LoVo (cell line): ENCODE measurements at places on chromosomes 16 and 17.

DNA sequence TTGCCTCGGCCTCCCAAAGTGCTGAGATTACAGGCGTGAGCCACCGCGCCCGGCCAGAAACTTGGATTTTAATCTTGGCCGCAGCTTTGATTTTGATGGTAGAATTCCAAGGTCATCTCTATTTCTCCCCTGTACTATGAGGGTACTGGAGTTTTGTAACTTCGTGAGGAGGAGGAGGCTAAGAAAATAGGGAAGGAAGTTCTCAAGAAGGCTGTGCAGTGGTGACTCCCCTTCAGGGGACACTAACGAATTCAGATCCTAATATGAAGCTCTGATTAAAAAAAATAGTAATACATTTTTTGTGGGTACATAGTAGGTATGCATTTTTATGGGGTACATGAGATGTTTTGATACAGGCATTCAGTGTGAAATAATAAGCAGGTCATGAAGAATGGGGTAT, 55.9 kb downstream of the LDHD start:
- no peak for DNase-seq

DNA sequence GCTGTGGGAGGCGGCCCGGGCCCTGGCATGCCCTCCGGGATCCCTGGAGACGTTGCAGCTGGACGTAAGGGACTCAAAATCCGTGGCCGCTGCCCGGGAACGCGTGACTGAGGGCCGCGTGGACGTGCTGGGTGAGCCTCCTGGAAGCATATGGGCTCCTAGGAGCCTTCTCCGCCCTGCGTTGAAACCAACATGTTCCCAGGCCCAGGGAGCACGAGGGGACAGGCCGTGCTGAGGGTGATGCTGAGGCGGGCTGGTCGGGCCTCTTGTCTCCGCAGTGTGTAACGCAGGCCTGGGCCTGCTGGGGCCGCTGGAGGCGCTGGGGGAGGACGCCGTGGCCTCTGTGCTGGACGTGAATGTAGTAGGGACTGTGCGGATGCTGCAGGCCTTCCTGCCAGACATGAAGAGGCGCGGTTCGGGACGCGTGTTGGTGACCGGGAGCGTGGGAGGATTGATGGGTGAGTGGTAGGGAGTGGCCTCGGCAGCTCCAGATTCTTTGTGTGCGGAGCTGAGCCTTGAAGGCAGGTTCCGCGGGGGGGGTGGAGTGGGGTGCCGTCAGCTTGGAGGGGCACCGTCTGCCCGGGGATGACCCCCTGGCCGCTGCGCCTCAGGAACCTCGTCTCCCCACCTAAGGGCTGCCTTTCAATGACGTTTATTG, 567 bp downstream of the HSD17B1 start:
- DNase-seq, result no peak

- DNase-seq, result peak; percentile 69
These were observed 31.5 kb downstream of the QPRT start for GRCh38 chr16:29710227-29711219.

DNA sequence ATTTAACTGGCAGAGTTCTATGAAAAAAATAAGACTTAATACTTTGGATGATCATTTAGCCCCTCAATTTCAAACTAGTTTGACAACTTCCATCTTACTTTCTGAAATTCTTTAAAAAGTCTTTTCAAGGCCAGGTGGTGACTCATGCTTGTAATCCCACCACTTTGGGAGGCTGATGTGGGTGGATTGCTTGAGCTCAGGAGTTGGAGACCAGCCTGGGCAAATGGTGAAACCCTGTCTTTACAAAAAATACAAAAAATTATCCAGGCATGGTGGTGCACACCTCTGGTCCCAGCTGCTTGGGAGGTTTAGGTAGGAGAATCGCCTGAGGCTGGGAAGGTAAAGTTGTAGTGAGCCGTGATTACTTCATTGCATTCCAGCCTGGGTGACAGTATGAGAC, 154.4 kb downstream of the TANC2 start:
- no peak for DNase-seq

- DNase-seq, result no peak
These were observed 12.8 kb downstream of the MEOX1 start for GRCh38 chr17:43648916-43649315.

- DNase-seq, result no peak
These were observed 15.1 kb downstream of the YWHAE start for GRCh38 chr17:1384905-1385435.

DNA sequence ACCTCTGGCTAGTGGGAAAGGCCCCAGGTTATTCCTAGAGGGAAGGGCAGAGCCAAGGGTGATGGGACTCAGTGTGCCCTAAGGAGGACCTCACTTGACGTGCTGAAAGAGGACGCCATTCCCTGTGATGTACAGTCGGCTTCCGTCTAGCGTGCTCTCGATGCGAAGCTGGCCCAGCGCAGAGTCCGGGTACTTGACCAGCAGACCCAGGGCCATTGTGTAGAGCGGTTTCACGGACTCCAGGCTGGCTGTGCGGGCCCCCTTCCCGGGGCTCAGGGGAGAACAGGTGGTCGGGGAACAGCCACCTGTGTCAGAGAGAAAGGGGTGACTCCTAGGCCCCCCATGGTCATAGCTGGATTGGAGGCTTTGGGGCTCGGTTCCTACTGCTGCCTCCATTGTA, 19.9 kb downstream of the PLEKHG4 start:
- DNase-seq, result no peak

- DNase-seq, result no peak
These were observed 55.0 kb upstream of the ATP2A3 start for GRCh38 chr17:4019275-4019674.

GRCh38 chr17:29133121-29133713, 47.0 kb downstream of the MYO18A start:
- no peak for DNase-seq

- DNase-seq, result no peak
These were observed 9.0 kb downstream of the CRK start for GRCh38 chr17:1447052-1447451.

DNA sequence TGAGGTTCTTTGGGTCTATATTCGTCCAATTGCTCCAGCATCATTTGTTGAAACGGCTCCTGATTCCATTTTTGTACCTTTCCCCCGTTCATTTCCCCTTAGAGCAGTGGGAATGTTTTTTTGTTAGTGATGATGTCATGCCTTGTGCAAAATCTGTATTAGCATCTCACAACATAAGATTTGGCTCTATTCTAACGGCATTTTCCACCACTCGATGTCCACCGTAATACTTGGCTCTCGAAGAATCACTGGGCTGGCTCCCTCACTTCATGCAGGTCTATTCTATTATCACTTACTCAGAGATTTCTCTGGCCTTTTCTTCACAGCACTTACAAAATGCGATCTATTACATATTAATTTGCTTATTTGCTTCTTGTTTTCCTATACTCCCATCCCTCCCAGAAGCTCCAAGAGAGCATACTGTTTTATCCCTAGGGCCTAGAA, 571 bp upstream of the NME1 start:
- DNase-seq, result peak; percentile 40

- DNase-seq, result no peak
These were observed 40.4 kb upstream of the ABCA5 start for GRCh38 chr17:69367298-69367697.

DNA sequence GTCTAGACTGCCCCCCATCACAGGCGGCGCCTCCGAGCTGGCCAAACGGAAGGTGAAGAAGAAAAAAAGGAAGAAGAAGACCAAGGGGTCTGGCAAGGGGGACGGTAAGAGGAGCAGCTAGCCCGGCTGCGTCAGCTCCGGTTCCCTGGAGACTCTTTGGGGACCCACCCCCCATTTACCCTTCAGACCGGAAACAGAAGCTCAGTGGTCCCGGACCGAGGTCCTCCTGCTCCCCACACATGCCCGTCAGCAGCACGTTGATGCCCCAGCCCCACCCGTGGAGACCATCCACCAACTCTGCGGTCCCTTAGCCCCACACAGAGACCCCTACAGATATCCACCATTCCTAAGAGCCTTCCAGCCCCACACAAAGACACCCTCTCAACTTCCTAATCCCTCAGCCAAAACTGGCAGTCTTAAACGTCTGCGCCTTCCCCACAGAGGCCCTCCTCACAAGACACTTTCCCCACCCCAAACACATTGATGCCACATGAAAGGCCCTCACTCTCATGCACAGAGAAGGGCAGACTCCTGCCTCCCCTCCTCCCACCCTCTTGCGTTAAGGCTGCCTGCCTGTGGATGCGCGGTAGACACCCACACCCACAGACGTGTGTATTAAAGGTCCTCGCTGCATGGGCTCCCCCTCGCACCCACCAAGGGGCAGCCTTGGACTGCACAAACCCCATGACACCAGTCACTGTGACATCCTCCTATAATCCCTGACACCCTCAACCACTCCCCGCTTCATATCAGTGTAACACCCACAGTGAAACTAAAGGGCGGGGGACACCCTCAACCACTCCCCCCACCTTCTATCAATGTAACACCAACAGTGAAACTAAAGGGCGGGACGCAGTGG, 58.2 kb upstream of the RPH3AL start:
- peak; percentile 2 for DNase-seq

DNA sequence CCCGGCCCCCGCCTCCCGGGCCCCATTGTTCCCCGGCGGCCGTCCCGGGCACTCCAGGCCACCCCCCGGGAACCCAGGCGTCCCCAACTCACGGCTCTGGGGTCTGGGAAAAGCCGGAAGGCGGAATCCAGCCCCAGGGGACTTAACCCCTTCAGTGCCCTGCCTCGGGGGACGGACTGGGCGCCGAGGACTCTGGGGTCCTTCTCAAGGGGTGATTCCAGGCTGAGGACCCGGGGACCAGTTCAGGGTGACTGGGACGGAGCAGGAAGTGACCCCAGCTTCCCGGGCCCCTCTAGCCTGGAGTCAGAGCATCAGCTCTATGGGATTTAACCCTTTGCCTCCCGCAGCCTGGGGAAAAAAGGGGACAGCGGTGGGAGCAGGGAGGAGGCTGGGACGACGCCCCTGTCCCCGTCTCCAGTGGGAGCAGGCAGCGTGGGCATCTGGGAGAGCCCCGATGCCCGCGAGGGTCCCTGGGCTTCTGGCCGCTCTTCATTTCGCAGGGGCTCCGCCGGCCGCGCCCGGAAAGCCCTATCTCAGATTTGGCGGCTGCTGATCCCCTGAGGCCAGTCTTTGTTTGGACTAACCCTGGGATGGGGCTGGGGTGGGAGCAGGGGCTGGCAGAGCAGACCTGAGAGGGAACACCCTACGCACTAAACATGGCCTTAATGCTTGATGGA, at the start of gene ZNF629:
Gene ZNF629, minus strand, starts transcription at position 270 of the 677 bp plus-strand sequence. CDS start 2,723 bp downstream, outside the sequence.
- DNase-seq, result peak; percentile 70

DNA sequence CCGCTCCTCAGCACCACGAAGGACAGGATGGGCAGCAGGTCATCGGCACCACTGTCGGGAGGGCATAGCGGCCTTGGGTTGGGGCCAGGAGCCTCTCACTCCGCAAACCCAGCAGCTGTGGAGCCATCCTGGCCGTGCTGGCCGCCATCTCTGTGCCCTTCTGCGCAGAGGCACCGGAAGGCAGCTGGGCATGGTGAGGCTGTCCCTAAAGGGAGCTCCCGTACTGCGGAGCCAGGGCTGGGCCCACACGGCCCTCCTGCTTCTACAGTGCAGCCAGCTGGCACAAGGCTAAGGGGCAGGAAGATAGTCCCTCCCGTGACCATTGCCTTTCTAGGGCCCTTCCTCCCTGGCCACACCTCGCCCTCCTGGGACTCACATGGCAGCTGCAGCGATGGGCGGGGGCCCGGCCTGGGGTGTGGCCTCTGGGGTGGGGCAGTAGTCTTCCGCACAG, 7.0 kb upstream of the SPATA2L start:
- DNase-seq, result no peak

DNA sequence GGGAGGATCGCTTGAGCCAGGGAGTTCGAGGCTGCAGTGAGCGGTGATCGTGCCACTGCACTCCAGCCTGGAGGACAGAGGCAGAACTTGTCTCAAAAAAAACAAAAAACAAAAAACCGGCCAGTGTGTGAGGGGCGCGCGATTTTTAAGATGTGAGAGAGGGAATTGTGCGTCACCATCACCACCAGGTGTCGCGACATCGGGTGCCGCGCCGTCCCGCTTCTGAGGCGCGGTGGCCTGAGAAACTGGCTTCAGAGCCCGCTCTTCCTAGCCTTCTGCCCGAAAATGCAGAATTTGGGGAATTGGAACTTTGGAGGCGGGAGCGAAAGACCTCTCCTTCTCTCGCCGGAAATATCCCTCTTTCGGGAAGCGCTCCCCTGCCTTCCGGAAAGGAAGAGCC, 524.8 kb downstream of the KCNJ18 start:
- DNase-seq, result no peak

GRCh38 chr17:4678448-4679026, 25.4 kb downstream of the PELP1 start:
- DNase-seq, result peak; percentile 21

GRCh38 chr17:34393401-34393800, 30.4 kb upstream of the CCL1 start:
- no peak for DNase-seq

DNA sequence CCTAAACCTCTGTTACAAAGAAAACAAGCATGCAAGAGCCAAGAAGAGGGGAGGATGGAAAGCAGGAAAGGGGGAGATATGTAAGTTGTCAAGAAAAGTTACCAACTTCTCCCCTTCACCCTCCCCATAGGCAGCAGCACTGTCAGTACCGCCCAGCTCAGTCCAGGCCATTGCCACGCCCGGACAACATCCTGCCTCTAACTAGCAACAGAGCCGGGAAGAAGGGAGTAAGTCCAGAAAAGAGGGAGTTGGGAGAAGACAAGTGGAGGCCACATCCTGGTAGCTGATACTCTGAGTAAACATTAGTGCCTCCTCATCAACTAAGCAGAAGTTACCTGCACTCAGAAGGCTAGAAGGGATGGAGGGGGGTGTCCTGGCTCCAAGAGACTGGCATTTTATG, 113.6 kb downstream of the SMG6 start:
- DNase-seq, result no peak

- DNase-seq, result no peak
These were observed 759 bp downstream of the ALKBH5 start for GRCh38 chr17:18184143-18185031.

GRCh38 chr16:66594739-66595138, 9.8 kb upstream of the CMTM3 start:
- no peak for DNase-seq

- no peak for DNase-seq
These were observed 14.6 kb downstream of the BBS2 start for GRCh38 chr16:56505181-56505580.

DNA sequence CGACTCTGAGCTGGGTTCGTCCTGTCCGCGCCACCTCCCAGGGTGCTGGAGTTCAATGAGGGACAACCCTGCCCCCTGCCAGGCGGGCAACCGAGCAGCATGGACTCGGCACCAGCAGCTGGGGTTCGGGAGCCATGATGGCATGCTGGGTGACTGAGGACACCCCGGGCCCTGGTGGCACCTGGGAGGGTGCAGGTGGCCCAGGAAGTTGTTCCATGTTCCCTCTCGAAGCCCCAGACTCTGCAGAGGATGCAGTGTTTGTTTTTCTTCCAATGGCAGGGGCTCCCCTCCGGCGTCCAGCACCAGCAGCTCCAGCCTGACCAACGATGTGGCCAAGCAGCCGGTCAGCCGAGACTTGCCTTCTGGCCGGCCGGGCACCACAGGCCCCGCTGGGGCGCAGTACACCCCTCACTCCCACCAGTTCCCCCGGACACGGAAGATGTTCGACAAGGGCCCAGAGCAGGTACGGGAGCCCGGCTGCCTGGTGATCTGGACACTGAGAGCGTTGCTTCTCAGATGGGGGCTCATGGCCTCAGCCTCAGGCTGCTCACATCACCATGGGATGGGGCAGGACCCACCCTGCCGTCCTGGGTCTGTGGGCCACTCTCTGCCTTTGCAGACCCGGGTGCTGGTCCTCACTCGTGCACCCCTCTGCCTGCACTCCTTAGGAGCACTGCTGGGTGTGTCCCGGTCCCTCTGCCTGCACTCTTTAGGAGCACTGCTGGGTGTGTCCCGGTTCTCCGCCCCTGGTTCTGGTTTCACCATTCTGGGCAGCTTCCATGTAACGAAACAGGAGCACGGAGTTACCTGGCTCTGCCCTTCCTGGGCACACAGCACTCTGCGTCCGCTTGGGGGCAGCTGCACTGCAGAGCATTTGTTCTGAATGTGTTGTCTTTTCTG, 68.2 kb upstream of the CHMP6 start:
- no peak for DNase-seq
